ENCODE measurements at places on chromosomes 4 and X. TPM values are rescaled to one million over a fixed set of nuclear protein-coding genes. Genes with fewer than 3 reads are reported as not detected.

GRCh38 chr4:168715896-168716295, 219.0 kb downstream of the PALLD start:
- no peak for DNase-seq

The UGT2B11 gene
- polyA plus RNA-seq, result 0.49 TPM

- no peak for DNase-seq
Measured at GRCh38 chr4:181711387-181711786, 531.8 kb upstream of the TENM3 start.

DNA sequence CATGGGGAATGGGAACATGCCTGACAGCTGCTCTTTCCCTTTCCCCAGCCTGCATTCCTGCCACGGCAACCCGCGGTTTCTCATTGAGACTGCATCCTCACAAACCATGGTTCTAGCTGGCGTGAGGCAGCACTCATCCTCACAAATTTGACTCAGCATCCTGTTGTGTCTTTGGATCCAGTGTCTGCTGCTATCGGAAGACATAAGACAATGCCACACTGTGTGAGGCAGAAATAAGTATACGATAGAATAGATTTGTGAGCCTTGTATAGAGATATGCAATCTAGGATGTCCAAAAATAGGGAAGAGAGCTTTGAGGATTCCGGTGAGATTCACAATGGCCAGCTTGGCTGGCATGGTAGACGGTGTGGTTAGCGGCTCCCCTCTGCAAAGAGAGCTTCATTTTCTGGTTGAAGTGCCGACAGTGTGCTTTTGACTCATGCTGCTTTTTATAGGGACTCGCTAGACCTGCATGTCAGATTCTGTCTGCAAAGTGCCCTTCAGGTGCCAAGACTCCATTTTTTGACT, 161.3 kb upstream of the PSAPL1 start:
- no peak for DNase-seq

All from renal cortex interstitium (tissue), 15 donors.